Bronchus fibroblast of lung (primary cell): ENCODE measurements at places on chromosomes 16 and 17. TPM values are rescaled to one million over a fixed set of nuclear protein-coding genes. Genes with fewer than 3 reads are reported as not detected.

The ST6GALNAC1 gene
- total RNA-seq, result not detected in 2 replicates

The GPR179 gene
- not detected in 2 replicates for total RNA-seq

The VPS9D1 gene
- total RNA-seq, result 8.5 and 9.6 TPM in 2 replicates

The MARVELD3 gene
- total RNA-seq, result not detected in 2 replicates

The ABCC12 gene
- total RNA-seq, result 0.17 TPM in 1 of 2 replicates, not detected in the other

The TMC5 gene
- total RNA-seq, result not detected in 2 replicates

The SLC6A4 gene
- not detected in 2 replicates for total RNA-seq

The TP53TG3C gene
- total RNA-seq, result not detected in 2 replicates

The HAPSTR1 gene
- total RNA-seq, result 27.1 and 28.2 TPM in 2 replicates
